ENCODE measurements at places on chromosomes 7 and 10. TPM values are rescaled to one million over a fixed set of nuclear protein-coding genes. Genes with fewer than 3 reads are reported as not detected.

DNA sequence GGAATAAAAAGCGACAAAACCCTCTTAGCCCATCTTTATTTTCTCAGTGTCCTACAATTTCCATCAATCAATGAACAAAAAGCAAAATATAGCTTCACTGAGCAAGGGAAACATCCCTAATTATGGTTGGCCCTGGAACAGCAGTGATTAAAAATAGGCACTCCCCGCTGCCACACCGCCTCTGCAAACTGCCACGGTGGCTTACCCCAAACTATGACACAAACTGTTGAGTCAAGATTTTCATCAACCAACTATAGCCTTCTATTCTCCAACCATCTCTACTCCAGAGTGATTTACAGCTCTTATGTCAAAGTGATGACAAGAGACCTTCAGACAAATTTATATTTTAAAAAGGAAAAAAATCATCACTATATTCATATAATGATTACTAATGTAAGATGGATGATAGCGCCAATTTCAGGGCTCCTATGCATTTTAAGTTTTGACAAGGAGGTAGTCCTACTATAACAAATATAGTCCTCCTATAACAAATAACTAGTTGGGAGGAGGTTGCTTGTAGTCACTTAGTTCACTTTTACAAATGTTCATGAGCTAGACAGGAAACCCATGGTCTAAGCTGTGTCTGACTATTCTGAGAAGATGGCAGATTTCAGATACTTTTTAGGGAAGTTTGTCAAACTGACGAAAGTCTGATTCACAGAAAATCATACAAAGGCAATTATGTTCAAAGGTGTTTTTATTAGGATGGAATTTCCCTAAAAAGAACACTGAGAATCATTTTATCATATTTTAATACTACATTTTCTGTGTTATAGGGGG, 26.3 kb downstream of the DENND11 start:
- no peak overlapping the region for H3K4me3 ChIP-seq
- DNase-seq: no peak

- DNase-seq: no peak
- no peak overlapping the region for H3K27ac ChIP-seq
- no peaks in the 10 kb centered on the region for H3K36me3 ChIP-seq
- no peaks in the 10 kb centered on the region for H3K4me1 ChIP-seq
- no peak overlapping the region for H3K4me3 ChIP-seq
Observed at GRCh38 chr7:6284461-6285360, 12.3 kb upstream of the CYTH3 start.

DNA sequence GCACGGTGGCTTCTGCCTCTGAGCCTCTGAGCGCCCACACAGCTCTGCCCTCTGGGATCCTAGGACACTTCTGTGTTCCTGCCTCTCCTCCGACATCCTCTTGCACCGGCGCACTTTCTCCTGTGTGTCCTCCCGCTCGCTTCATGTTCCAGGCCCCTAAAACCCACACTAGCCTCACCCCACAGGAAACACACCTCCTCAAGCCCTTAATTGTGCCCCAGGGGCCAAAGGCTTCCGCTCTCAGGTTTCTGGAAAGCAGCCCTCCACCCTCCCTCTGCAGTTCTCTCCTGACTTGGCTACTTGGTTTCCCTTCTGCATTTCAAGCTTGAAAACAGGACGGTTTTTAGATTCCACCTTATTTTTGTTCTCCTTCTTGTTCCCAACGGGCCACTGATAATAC, 7.3 kb downstream of the GFRA1 start:
- H3K27ac ChIP-seq: no peak overlapping the region
- peaks cover 10% of the 10 kb centered on the region for H3K27me3 ChIP-seq
- H3K4me3 ChIP-seq: no peak overlapping the region
- no peaks in the 10 kb centered on the region for H3K4me1 ChIP-seq
- H3K36me3 ChIP-seq: no peaks in the 10 kb centered on the region

Gene NOLC1
- 67.9 TPM for total RNA-seq

Gene DOCK1
- total RNA-seq: 56.0 TPM

GRCh38 chr10:8088504-8088903, 34.0 kb downstream of the GATA3 start:
- H3K27me3 ChIP-seq: no peaks in the 10 kb centered on the region
- H3K4me3 ChIP-seq: no peak overlapping the region
- H3K27ac ChIP-seq: no peak overlapping the region
- no peak for DNase-seq

DNA sequence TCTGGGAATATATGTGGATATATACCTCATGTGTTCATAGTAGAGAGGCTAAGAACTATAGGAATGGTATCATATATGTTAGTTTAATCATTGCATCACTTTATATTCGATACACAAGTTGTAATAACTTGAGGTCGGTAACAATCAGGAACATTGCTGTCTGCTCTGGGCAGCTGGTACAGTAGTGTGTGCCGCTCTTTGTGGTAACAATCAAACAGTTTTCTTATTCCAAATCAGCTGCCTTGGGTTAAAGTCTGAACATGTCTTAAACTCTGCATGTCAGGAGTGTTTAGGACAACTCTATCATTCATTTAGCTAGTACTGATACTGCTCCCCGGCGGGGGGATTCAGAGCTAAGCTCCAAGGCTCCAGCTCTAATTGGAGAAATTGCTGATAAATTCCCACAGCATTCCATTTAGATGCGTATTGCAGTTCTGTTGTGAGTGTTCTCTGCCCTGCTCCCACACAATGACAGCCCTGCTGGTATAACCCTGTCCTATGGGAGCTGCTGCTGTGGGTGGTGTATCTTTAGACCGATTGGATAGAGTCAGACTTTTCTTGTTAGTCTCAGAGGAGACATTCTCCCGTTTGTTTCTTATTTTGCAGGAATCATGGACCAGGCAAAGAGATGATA, 707.5 kb upstream of the FZD8 start:
- H3K4me1 ChIP-seq: no peaks in the 10 kb centered on the region
- no peak for DNase-seq
- H3K36me3 ChIP-seq: no peaks in the 10 kb centered on the region
- H3K27ac ChIP-seq: no peak overlapping the region
- no peak overlapping the region for H3K4me3 ChIP-seq

GRCh38 chr10:77678146-77678545, 40.5 kb upstream of the KCNMA1 start:
- H3K4me3 ChIP-seq: no peak overlapping the region
- H3K36me3 ChIP-seq: no peaks in the 10 kb centered on the region
- DNase-seq: no peak
- no peaks in the 10 kb centered on the region for H3K4me1 ChIP-seq

GRCh38 chr10:42488416-42488815, 150.0 kb downstream of the ZNF33B start:
- no peak overlapping the region for H3K27ac ChIP-seq
- H3K36me3 ChIP-seq: no peaks in the 10 kb centered on the region
- H3K4me1 ChIP-seq: no peaks in the 10 kb centered on the region
- H3K27me3 ChIP-seq: no peaks in the 10 kb centered on the region
- no peak overlapping the region for H3K4me3 ChIP-seq

GRCh38 chr7:116686812-116687419, 14.9 kb downstream of the MET start:
- no peaks in the 10 kb centered on the region for H3K36me3 ChIP-seq
- no peak overlapping the region for H3K4me3 ChIP-seq
- no peaks in the 10 kb centered on the region for H3K4me1 ChIP-seq
- H3K27ac ChIP-seq: no peak overlapping the region
- DNase-seq: no peak

Gene FGL2
- 6.3 TPM for total RNA-seq

Gene SFRP4
- 25.3 TPM for total RNA-seq

DNA sequence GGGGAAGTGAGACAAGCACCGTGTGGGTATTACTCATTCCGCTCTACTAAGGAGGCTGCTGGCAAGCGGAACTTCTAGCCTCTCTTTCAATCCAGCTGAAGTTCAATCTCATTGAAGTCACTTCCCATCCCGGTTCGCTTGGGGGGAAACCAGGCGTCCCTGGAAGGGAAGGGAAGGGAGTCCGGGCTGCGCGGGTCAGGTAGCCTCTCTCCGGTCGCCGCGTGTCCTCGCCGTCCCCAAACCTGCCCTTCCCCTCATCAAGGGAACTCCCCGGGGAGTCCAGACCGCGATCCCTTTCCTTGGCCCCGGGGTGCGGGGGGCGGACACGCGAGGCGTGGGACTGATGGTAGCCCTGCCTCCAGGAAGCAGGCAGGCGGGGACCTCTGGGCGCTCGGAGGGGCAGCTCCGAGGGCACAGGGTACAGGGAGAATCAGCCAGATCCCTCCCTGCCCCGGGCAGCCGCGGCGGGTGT, 598 bp upstream of the ZEB1 start:
- peak overlapping the region; percentile 85 for H3K27ac ChIP-seq
- H3K36me3 ChIP-seq: no peaks in the 10 kb centered on the region
- peak; percentile 50 for DNase-seq
- no peaks in the 10 kb centered on the region for H3K4me1 ChIP-seq

DNA sequence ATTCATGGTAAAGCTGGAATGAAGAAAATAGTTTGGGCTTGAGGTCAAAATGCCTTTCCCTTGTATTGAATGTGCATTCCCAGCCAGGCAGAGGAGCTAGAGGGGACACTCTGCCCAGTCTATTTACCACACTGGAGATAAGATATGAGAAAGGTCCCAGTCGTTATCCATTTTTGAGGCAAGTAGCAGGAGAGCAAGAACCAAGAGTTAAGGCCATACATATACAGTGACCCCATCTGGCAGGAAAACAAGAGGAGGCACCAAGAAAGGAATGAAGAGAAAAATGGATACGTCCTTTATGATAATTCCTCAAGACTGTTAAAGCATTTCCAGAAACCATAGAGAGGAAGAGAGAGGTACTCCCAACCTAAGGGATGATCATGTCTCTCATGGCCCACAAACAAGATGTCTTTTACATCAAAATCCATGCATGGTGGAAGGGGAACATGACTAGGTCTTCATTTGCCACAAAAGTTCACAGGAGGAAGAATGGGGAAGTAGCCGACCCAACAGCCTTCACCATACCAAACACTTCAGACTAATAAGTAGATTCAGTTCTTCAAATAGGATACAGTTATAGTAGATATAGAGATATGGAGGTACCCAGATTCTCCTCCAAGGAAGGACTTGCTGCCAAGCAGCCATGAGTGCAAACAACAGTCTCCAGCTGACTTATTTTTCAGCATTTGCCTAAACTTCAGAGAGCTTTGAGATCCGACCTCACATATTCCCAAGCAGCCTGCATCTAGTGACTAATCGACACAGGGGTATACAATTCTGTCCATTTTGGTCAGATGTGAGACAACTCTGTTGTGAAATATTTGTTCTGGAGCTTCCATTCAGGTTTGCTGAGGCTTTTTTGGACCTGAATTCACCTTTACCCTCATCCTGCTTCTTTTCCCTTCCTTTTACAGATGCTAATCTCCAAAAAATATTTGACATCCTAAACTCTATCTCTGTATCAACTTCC, 61.1 kb upstream of the CCDC71L start:
- no peaks in the 10 kb centered on the region for H3K27me3 ChIP-seq
- H3K4me1 ChIP-seq: no peaks in the 10 kb centered on the region
- H3K4me3 ChIP-seq: no peak overlapping the region
- no peaks in the 10 kb centered on the region for H3K36me3 ChIP-seq
- no peak overlapping the region for H3K27ac ChIP-seq

- DNase-seq: no peak
- no peak overlapping the region for H3K27ac ChIP-seq
- no peaks in the 10 kb centered on the region for H3K27me3 ChIP-seq
- no peaks in the 10 kb centered on the region for H3K4me1 ChIP-seq
- H3K36me3 ChIP-seq: no peaks in the 10 kb centered on the region
Observed at GRCh38 chr10:9848981-9849380, 1168.7 kb upstream of the CELF2 start.

Gene PTPRE
- 14.3 TPM for total RNA-seq

DNA sequence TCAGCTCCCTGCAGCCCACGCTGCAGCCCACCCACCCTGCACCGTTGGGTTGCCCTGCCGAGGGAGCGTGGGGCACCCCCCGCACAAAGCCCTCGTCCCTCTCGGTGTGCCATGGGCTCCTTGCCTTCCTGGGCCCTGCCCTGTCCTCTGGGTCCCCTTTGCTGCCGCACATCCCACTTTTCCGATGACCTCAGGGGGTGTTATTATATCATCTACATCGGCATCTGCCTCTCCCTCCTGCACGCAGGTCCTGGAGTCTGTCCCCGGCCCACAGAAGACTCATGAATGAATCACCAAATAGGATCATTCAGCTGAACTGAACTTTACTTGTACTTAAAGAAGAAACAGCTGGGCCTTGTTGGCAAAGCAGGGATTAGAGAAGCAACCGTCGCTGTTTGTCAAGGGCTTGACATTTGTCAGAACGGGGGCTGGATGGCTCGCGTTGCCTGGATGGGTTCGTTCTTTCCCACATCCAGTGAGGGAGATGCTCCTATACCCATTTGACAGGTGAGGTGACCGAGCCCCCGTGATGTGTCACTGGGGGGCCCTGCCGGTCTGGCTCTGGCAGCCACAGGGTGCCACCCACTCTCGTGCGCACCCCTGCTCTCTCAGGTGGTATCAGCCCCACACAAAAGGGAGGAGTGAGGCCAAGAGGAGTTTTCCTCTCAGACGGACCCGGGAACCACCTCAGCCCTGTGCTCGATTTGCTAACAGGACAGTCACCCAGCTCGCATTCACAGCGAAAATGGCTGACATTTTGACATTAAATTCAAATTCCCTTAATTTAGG, 58.6 kb upstream of the EBF3 start:
- H3K4me3 ChIP-seq: no peak overlapping the region
- no peak for DNase-seq
- H3K4me1 ChIP-seq: no peaks in the 10 kb centered on the region

DNA sequence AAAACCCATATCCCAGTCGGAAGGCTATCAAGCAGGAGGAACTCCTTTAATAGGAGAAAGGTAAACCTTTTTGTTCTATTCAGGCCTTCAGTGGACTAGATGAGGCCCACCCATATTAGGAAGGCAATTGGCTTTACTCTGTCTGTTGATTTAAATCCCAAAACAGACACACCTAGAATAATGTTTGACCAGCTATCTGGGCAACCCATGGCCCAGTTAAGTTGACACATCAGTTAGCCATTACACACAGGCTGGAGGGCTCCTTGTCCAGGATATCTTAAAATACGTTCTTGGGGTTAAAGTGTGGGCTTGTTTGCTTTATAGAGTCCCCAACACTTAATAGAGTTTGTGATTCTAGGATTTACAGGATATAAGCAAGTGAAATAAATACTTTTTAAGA, 339.0 kb upstream of the PRKCQ start:
- DNase-seq: no peak
- no peak overlapping the region for H3K4me3 ChIP-seq
- no peak overlapping the region for H3K27ac ChIP-seq
- no peaks in the 10 kb centered on the region for H3K4me1 ChIP-seq
- H3K36me3 ChIP-seq: no peaks in the 10 kb centered on the region
- no peaks in the 10 kb centered on the region for H3K27me3 ChIP-seq

DNA sequence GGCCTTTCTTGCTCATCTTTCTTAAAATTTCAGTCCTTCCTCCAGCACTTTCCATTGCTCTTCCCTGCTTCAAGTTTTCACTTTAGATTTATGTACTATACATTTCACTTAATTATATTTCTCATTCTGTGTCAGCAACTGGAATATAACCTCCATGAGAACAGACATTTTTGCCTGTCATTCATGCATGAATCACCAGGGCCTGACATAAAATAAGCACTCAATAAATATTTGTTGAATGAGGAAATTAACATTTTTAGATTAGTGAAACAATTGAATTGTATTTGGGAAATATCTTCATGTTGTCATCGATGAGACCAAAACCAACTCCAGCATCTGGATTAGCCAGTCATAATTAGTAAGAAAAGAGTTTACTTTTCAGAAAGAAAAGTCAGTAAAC, 6.1 kb downstream of the SAMD9L start:
- no peaks in the 10 kb centered on the region for H3K36me3 ChIP-seq
- no peak overlapping the region for H3K4me3 ChIP-seq
- H3K4me1 ChIP-seq: no peaks in the 10 kb centered on the region
- no peak for DNase-seq
- no peaks in the 10 kb centered on the region for H3K27me3 ChIP-seq

- H3K36me3 ChIP-seq: no peaks in the 10 kb centered on the region
- no peak for DNase-seq
- H3K27me3 ChIP-seq: no peaks in the 10 kb centered on the region
- H3K27ac ChIP-seq: no peak overlapping the region
- no peak overlapping the region for H3K4me3 ChIP-seq
- H3K4me1 ChIP-seq: no peaks in the 10 kb centered on the region
Observed at GRCh38 chr10:7084280-7085005, 326.4 kb downstream of the SFMBT2 start.

Data from prostate gland (tissue), 2 donors.